NCI-H1092 treated with DMSO at 0.1 percent for 48 hours (cell line): ENCODE measurements at places on chromosomes 5 and 9.

- DNase-seq, result peak; percentile 65
These were observed 49.9 kb downstream of the ZFAND5 start for GRCh38 chr9:72315089-72315509.

DNA sequence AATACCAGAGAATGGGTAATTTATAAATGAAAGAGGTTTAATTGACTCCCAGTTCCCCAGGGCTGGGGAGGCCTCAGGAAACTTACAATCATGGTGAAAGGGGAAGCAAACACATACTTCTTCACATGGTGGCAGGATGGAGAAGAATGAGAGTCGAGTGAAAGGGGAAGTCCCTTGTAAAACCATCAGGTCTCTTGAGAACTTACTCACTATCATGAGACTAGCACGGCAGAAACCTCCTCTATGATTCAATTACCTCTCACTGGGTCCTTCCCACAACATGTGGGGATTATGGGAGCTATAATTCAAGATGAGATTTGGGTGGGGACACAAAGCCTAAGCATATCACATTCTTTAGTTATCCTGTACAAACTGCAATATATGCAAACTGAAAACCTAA is 609.4 kb downstream of the MTRR start:
- DNase-seq, result no peak

- peak; percentile 92 for DNase-seq
These were observed 502.5 kb downstream of the RASEF start for GRCh38 chr9:82560457-82560904.

DNA sequence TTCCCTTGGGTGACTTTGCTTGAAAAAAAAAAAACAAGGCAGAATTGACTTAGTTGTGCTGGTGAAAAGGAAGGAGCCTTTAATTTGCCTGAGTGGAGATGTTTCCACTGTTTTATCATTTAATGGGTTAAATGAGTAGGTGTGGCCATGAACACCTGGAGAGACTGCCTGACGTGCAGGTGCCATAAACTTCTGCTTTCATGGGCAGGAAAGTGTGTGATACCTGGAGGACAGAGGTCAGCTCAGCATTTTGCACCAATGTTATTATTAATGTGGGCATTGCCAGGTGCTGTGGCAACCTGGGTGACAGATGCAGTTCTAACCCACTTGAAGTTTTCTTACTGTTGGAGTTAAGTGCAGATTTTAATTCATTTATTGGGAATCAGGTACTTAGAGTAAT is 145.4 kb downstream of the CD180 start:
- DNase-seq, result no peak

DNA sequence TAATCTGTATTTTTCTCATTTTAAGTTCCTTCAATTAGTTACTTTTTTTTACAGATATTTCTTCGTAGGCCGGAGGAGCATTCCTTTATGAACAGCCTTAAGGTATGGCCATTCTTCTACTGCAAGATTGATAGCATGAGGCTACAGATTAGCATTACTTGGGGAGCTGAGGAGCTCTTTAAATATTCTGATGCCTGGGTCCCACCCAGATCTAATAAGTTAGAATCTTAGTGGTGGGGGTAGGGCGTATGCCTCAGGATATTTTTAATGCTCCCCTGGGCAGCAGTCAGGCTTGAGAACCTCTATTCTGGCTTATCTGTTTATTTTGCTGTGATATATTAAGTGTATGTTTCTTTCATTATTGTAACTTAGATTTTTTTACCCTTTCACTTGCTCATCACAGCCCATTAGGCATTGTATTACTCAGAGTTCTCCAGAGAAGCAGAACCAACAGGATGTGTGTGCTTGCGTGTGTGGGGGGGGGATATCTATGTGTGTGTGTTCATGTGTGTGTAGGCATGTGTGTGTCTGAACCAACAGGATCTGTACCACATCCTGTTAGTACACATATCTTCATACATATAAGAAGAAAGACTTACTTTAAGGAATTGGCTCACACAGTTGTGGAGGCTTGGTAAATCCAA is 91.8 kb upstream of the MTAP start:
- DNase-seq, result no peak

DNA sequence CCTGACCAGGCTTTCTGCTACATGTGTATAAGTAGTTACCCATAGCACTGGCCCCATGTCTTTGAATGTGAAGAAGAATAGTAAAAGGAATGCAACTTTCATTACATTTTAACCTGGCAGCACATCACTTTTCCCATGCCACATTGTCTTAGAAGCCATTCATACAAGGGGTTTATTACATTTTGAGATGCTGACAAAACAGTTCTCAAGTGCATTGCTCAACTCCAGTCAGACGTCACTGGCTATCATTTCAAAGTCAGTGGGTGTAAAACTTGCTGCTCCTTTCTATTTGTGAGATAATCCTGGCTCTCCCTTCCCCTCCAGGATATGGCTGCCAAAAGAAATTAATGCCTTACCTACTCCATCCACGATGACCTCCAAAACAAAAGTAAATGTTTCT is 97.0 kb upstream of the VCAN start:
- no peak for DNase-seq

GRCh38 chr5:140869555-140869886 is 764 bp downstream of the PCDHA11 start:
- peak; percentile 47 for DNase-seq

DNA sequence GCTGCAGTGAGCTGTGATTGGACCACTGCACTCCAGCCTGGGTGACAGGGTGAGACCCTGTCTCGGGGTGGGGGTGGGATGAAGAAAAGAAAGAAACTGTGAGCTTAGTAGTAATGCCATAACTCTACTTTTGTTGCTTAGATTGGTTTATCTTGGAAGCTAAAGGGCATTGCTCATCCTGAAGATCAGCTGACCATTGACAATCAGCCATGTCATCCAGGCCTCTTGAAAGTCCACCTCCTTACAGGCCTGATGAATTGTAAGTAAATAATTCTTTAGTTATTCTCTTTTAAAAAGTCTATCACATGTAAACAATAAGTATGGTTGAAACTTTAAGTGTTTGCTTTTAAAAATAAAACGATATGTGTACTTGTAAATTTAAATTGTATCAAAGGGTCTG is 11.4 kb downstream of the OCLN start:
- DNase-seq, result no peak

DNA sequence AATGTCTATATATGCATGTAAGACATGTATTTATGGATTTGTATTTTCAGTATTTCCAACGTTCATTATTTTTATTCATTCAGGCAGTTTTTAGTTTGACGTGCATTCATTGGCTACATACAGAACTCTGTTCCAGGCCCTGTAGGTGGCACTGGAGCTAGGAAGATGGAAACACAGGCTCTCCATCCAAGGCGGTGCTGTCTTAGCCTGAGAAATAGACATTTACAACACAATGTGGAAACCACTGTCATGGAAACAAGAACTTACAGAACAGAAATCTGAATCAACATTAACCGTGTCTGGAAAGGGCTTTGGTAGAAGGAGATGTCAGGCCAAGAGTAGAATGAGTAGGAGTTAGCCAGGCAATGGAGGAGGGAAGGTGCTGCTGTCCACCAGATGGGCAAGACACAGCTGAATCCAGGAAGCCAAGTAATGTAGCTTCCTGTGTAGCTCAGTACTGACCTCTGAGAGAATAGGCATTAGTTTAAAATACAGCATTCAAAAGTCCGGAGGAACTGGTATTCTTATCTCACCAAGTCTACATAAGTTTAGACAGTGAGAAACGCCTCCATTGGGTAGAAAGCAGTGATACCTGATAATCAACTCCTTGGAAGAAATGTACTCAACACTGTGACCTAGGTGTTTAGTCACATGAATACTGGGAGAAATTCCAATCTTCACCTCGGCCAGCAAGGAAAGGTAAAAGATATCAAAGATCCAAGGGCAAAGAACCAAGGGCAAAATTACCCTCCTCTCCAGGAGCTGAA is 388.6 kb upstream of the CDH6 start:
- no peak for DNase-seq

GRCh38 chr5:65382582-65382981 is 99.1 kb downstream of the ADAMTS6 start:
- DNase-seq, result no peak
